Nucleus accumbens (tissue), 56 donors: ENCODE measurements at places on chromosomes 16 and 17.

- no peak for DNase-seq
These were observed 55.3 kb upstream of the MTSS2 start for GRCh38 chr16:70740914-70741782.

DNA sequence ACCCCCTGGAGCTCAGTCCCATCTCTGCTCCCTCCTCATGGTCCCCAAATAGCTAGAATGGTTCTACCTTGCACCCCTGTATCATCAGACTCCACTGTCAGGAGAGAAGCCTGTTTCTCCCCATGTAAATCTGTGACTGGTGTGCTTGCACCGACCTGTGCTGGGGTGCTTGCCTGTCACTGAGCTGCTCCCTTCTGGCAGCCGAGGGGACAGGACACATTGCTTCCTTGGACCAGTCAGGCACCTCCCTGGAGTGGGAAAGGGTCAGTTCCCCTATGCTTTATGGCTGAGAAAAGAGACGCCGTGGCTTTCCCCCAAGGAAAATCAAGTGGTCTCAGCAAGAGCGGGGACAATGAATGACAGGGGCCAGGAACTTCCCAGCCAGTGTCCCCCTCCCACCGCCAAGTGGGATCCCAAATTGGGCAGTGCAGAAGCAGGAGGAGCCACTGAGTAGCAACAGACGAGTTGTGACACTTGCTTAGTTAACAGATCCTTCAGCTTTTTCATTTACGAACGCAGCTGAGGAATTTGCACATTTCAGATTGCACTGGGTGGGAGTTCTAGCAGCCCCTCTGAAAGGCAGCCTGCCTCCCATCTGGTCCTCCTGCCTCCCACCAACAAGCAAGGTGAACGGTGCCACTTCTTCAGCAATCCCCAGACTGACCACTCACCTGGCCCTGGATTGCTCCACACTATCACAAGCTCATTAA, 156.4 kb downstream of the KATNIP start:
- DNase-seq = no peak

- no peak for DNase-seq
These were observed 222.3 kb downstream of the GSG1L start for GRCh38 chr16:27841061-27841801.

GRCh38 chr17:12765548-12765947, 23.8 kb upstream of the ARHGAP44 start:
- no peak for DNase-seq

DNA sequence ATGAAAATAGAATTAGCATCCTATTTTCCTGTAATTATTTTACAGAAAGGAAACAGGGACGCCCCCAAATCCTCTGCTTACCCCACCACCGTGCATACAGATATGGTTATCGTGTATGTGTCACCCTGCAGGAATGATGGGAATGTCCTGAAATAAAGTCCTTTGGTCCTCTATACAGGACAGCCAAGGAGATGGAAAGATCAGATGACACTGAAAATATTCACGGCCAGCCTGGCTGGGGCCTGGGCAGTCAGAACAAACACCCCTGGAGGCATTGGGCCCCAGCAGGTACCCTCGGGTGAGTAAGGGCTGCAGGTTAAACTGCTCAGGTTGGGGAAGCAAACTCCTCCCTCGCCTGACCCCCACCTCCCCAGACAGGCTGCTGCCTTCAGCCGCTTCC, 368.0 kb downstream of the FOXL1 start:
- DNase-seq = no peak

DNA sequence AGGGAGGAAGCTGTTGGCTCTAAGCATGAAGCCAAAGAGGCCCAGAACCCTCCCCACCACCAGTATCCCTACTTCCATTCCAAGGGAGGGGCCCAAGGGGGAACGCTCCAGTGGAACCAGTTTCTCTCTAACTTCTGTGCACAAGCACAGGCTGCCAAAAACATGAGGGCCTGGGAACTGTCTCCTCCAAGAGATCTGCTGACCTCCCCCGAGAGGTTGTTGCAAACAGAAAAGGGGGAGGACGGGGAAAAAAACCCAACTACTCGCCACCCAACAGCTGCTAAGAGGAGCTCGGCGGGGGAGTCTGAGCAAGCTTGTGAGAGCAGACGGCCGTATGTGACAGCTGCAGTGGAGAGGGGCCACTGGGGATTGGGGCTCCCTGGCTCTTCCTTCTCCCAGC, 15.7 kb upstream of the SLC35B1 start:
- no peak for DNase-seq

DNA sequence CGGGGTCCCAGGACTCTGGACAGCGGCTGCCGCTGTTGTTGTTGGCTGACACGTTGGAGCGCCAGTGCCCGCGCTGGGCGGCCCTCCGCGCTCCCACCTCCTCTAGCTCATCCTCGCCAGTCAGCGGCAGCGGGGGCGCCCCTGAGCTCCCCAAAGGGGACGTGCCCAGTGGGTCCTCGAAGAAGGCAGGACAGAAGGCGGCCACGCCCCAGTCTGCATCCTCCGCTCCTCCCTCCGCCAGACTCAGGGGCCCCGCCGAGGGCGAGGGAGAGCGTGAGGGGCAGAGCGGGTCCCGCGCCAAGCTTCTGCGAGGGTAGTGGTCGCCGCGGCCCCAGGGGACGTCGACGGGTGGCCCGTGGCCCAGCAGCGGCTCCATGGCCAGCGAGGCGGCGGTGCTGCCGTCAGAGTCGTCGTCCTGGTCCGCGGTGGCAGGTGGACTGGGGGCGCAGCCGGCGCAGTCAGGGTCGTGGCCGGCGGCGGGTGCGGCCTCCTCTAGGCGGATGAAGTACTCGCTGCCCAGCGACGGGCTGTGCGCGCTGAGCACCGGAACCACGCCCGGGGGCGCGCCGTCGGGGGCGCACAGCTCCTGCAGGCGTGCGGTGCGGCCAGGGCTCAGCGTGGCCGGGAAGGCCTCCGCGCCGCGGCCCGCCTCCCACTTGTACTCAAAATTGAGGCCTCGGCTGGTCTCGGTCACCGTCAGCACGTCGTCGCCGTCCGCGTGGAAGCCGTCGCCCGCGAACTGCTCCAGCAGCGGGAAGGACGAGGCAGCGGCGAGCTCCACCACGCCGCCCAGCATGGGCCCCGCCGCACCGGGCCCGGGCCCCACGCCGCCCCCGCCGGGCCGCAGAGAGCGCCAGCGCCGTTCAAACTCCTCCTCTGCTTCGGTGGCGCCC, 43.2 kb upstream of the PVALEF start:
- no peak for DNase-seq

DNA sequence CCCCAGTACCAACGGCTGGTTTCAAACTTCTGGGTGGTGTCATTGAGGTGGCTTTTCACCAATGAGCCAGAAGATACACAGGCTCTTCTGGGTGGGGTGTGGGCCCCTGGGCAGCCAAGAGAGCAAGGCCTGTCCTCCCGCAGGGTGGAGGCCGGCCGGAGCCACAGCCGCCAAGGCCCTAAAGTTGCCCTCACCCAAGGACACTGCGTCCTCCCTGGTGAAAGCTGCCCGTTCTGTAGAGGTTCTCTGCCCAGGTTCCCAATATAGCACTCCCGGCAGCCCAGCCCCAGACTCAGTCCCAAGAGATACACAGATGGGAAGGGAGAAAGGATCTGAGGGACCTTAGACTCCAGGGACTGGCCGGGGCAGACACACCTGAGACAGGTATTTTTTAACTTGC, 10.7 kb upstream of the CACNG1 start:
- DNase-seq = no peak

DNA sequence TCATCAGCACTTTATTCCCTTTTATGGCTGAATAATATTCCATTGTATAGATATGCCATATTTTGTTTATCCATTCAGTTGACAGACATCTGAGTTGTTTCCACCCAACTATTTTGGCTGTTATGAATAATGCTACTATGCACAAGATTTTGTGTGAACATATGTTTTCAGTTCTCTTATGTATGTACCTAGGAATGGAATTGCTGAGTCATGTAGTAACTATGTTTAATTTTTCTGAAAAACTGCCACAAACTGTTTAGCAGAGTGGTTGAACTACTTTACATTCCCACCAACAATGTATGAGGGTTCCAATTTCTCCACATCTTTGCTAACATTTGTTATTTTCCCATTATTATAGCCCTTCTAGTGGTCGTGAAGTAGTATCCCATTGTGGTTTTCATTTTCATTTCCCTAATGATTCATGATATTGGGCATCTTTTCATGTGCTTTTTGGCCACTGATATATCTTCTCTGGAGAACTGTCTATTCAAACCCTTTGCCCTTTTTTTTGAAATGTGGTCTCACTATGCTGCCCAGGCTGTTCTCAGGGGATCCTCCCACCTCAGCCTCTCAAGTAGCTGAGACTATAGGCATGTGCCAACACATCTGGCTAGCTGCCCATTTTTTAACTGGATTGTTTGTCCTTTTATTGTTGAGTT, 26.3 kb downstream of the SMURF2 start:
- DNase-seq = no peak

GRCh38 chr17:65914784-65915342, 277.1 kb downstream of the CEP112 start:
- no peak for DNase-seq

DNA sequence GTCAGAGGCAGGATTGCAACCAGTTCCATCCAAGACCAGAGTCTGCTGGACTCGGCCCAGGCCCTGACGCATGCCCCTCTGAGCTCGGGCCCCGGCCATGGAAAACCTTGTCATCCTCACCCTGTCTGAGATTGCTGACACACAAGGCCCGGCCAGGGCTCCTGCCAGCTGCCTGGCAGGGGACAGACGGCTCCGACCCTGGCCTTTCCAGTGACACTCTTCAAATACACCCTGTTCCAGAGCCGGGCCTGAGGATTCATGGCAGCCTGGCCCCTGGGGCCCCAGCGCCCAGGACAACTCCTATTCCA, 3.2 kb upstream of the PABPN1L start:
- no peak for DNase-seq

GRCh38 chr16:6852643-6853225, 479.9 kb upstream of the RBFOX1 start:
- DNase-seq = no peak

DNA sequence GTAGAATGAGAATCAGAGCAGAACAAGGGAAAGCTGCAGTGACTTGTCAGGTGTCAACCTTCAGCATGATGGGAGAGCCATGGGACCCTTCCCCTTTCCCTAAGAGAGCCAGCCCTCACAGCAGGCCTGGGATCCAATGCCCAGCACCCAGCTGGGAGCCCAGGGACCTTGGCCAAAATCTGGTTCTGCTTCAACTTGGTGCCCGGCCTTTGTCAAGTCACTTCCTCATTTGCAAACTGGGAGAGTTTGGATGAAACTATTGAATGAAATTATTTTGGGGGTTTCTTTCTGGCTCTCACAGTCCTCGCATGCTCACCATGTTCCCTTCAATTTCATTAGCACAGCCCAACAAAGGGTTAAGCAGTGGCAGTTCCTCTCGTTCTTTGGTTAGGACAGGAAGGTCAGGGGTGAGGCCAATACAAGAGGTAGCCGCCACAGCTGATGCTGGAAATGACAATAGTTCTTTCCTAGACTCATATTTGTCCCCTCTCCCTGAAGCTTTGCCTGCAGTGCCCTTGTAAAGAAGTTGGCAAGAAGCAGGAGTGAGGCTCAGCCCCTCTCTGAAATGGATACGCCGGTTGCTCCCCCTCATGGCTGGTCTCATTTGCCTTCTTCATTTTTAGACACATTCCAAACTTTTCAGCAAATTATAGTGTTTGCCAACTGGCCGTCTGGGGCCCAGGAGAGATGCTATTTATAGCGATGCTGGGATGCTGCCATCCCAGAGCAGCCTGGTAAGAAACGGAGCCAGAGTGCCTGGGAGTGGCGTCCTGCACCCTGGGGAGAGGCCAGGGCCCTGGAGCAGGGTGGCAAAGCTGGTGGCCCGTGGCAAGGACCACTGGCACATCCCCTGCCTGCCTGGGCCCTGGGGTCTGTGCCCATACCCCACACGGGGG, 34.5 kb upstream of the MEOX1 start:
- no peak for DNase-seq

DNA sequence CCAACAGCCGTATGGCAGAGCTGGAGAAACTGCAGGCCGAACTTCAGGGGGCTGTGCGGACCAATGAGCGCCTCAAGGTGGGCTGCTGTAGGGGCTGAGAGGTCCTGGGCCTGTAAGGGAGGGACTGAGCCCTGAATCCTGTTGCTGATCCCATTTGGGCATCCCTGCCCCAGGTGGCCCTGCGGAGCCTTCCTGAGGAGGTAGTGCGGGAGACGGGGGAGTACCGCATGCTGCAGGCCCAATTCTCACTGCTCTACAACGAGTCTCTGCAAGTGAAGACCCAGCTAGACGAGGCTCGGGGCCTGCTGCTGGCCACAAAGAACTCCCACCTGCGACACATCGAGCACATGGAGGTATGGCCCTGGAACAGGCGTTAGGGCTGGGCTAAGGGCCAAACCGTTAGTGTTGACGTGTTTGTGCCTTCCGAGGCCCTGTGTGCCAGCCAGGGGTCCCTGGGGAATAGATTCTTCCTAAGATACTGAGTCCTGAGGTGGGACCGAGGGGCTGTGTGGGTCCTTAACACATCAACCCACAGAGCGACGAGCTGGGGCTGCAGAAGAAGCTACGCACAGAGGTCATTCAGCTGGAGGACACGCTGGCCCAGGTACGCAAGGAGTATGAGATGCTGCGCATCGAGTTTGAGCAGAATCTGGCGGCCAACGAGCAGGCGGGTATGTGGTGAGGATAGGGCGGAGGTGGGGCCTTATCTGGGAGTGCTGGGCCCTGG, 4.2 kb downstream of the RNF40 start:
- DNase-seq = no peak

DNA sequence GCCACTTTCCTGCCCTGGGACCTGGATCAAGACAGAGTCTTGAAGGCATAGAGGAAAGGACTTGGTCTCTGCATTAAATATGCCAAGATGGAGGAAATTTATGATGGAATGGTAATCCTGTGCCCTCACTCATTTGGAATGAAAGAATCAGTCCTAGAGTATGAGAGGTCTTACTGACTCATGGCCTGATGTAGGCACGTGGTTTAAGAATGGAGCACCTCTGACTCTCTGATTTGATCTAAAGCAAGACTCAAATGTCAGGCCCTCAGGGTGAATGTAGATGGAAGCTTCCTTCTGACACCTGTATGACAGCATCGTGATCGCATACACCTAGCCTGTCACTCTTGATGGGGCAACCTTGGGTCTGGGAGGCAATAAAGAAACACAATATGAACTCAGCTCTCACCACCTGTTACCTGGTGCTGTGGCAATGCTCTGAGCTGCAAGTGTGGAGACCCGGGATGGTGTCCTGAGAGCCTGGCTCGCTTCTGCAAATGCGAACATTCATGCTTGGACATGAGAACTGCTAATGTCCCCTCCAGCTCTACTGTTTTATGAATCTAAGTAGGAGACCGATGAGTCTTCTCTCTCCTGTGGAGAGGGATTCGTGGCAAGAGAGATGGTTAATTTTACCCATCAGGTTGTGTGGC, 229.9 kb downstream of the ABCC12 start:
- DNase-seq = no peak

- no peak for DNase-seq
These were observed 101.5 kb downstream of the MGAT5B start for GRCh38 chr17:76969598-76970172.
